ENCODE measurements at places on chromosomes 13 and 19.

GRCh38 chr13:26695891-26696311 lies 64.7 kb downstream of the GPR12 start:
- no peak for DNase-seq

GRCh38 chr19:35206855-35207254 lies 21.7 kb downstream of the FAM187B start:
- DNase-seq: no peak

DNA sequence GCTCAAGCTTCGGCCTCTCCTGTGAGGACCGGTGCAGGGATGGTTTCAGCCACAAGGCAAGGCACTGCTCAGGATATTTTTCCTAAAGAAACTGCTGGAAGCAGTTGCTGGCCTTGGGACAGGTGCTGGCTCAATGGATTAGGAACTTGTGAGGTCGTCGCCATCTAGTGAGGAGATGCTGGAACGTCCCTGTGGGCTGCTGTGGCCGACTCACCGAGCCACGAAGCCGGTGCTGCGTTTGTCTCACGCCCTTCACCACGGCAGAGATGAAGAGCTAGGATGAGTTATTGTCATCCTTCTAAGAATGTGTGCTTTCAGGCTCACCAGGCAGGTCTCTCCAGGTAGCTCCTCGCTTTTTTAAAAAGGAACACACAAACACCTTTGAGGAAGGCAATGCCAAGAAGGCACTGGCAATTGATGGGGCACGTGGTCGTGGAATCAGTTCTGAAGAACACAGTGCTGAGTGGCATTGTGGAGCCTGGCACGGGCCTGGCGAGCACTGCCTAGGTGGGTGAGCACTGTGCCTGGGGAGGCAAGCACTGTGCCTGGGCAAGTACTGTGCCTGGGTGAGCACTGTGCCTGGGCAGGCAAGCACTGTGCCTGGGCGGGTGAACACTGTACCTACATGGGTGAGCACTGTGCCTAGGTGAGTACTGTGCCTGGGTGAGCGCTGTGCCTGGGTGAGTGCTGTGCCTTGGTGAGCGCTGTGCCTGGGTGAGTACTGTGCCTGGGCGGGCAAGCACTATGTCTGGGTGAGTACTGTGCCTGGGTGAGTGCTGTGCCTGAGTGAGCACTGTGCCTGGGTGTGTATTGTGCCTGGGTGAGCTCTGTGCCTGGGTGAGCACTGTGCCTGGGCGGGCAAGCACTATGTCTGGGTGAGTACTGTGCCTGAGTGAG lies 140.4 kb downstream of the TEX29 start:
- peak; percentile 35 for DNase-seq

- DNase-seq: no peak
These were observed 5.5 kb upstream of the TMTC4 start for GRCh38 chr13:100680131-100680530.

- DNase-seq: no peak
These were observed 54.9 kb downstream of the WDFY2 start for GRCh38 chr13:51639171-51639570.

DNA sequence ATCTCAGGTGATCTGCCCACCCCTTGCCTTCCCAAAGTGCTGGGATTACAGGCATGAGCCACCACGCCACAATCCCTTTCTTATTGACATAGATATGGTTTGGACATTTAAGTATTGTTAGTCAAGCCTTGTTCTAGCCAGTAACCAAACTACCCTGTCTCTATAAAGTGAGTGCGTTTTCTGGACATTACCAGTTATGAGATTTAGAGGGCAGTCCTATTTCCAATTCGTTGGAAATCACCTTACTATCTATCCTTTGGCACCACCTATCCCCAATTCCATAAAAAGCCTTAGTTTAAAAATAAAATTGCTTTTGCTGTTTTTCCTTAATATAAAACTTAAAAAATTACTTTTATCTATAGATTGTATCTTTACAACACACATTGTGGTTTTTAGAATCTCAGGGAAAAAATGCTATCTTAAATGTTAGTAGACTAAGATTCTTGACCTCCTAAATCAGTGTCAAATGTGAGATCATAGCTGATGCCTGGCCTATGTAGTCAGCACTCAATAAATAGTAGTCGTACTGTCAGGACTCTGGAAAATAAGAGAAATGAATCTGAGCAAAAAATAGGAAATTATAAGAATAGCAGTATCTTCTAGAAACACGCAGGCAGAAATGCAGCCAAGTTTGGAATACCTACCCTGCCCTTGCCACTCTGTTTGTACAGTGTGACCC lies 57.0 kb downstream of the NUFIP1 start:
- no peak for DNase-seq

GRCh38 chr13:96781141-96781540 lies 213.1 kb downstream of the OXGR1 start:
- no peak for DNase-seq

DNA sequence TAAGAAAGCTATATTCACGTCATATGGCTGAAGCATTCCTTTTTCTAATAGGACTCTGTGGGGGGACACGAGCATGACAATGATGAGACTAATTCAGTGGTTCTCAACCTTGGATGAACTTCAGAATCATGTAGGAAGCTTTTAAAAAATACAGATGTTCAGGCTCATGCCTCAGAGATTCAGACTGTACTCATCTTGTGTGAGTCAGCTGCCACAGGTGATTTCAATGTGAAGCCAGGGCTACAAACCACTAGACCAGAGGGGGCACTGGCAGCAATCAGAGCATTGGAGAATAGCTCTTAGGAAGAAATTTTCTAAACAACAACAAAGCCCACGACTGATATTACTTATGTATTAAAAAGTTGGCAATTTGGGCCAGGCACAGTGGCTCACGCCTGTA lies 91.7 kb downstream of the SERP2 start:
- no peak for DNase-seq

- DNase-seq: no peak
These were observed 9.1 kb upstream of the EPHX3 start for GRCh38 chr19:15241259-15241910.

GRCh38 chr19:11096210-11096841 lies 7.1 kb downstream of the LDLR start:
- peak; percentile 81 for DNase-seq

DNA sequence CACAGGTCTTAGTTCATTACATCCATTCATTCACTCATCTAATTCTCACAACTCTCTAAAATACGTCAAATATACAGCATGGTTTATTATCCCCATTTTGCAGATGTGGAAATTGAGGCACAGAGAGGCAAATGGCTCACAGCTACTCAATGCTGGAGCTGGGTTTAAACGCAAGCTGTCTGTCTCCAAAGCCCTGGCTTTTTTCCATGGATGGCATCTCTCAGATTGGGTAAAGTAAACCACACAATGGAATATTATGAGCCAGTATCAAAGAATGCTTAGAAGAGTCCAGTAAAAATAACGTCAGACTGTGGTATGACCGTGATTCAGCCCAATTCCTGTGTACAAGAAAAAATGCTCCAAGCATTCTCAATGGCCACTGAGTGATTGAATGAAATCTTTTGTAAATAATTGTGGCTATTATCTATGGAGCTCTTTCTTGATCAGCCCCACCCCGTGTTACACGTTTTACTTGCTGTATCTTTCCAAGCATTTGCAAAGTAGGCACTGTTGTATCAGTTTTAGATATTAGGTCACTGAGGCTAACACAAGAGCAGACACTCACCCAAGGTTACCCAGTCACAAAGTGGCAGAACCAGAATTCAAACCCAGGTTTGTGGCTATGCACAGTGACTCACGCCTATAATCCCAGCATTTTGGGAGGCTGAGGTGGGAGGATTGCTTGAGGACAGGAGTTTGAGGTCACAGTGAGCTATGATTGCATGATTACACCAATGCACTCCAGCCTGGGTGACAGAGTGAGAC lies 5.5 kb upstream of the ACP7 start:
- peak; percentile 73 for DNase-seq
